ENCODE measurements at places on chromosomes 6 and 20. TPM values are rescaled to one million over a fixed set of nuclear protein-coding genes. Genes with fewer than 3 reads are reported as not detected.

The OLIG3 gene
- total RNA-seq, result 0.40 TPM

DNA sequence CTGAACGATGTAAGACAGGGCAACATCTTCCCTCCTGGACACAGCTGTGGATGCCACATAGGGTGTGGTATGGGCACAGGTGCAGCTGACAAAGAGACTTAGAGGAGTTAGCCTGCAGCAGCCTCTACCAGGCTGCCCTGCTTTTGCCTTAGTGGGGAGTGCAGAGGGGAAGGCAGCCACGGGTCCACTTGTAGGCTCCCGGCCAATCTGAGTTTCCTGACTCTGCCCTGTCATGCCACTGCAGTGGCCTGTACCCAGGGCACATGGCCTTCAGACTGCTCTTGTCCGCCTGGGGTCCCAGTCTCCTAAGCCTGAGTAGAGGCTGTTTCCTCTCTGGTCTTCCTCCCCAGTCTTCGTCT lies 17.1 kb upstream of the CST9L start:
- no peak for DNase-seq
- no peaks in the 10 kb centered on the region for H3K36me3 ChIP-seq
- H3K27me3 ChIP-seq, result no peaks in the 10 kb centered on the region
- H3K4me1 ChIP-seq, result no peaks in the 10 kb centered on the region

- H3K4me1 ChIP-seq, result no peaks in the 10 kb centered on the region
- DNase-seq, result no peak
- no peak overlapping the region for H3K27ac ChIP-seq
- H3K4me3 ChIP-seq, result no peak overlapping the region
Observed at GRCh38 chr20:21018576-21018975, 87.6 kb downstream of the LINC00237 start.

GRCh38 chr6:168384045-168385036 lies 56.6 kb upstream of the SMOC2 start:
- H3K27me3 ChIP-seq, result no peaks in the 10 kb centered on the region
- DNase-seq, result no peak
- no peak overlapping the region for H3K27ac ChIP-seq
- no peaks in the 10 kb centered on the region for H3K4me1 ChIP-seq

GRCh38 chr6:25050356-25050755 lies 114.6 kb upstream of the RIPOR2 start:
- no peak overlapping the region for H3K27ac ChIP-seq
- peaks cover 38% of the 10 kb centered on the region for H3K4me1 ChIP-seq
- no peak for DNase-seq

DNA sequence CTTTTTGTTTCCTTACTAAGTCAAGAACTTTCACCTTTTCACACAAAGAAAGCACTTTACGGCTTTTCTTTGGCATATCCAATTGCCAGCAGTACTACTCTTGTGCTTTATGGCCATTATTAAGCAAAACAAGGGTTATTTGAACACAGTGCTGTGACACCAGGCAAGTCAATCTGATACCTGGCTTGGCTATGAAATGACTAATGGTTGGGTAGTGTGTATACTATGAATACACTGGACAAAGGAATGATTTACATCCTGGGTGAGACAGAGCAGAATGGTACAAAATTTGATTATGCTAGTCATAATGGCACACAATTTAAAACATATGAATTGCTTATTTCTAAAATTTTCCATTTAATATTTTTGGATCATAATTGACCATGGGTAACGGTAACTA lies 22.1 kb upstream of the ADGRF1 start:
- H3K27ac ChIP-seq, result no peak overlapping the region
- no peaks in the 10 kb centered on the region for H3K36me3 ChIP-seq
- DNase-seq, result no peak
- H3K27me3 ChIP-seq, result no peaks in the 10 kb centered on the region
- no peak overlapping the region for H3K4me3 ChIP-seq

- H3K4me1 ChIP-seq, result no peaks in the 10 kb centered on the region
- no peaks in the 10 kb centered on the region for H3K27me3 ChIP-seq
- no peaks in the 10 kb centered on the region for H3K36me3 ChIP-seq
- no peak for DNase-seq
- no peak overlapping the region for H3K4me3 ChIP-seq
Observed at GRCh38 chr6:47452899-47453298, 24.7 kb upstream of the CD2AP start.
